Thyroid gland (tissue), 4 donors: ENCODE measurements at places on chromosomes 3 and 15. TPM values are rescaled to one million over a fixed set of nuclear protein-coding genes. Genes with fewer than 3 reads are reported as not detected.
A peak's percentile ranks its signal among the peaks of the same experiment; 100 is the strongest.

TMC3 gene
- total RNA-seq: not detected

MLF1 gene
- total RNA-seq: 22.8 TPM

GOLGA6L2 gene
- not detected for total RNA-seq

DNA sequence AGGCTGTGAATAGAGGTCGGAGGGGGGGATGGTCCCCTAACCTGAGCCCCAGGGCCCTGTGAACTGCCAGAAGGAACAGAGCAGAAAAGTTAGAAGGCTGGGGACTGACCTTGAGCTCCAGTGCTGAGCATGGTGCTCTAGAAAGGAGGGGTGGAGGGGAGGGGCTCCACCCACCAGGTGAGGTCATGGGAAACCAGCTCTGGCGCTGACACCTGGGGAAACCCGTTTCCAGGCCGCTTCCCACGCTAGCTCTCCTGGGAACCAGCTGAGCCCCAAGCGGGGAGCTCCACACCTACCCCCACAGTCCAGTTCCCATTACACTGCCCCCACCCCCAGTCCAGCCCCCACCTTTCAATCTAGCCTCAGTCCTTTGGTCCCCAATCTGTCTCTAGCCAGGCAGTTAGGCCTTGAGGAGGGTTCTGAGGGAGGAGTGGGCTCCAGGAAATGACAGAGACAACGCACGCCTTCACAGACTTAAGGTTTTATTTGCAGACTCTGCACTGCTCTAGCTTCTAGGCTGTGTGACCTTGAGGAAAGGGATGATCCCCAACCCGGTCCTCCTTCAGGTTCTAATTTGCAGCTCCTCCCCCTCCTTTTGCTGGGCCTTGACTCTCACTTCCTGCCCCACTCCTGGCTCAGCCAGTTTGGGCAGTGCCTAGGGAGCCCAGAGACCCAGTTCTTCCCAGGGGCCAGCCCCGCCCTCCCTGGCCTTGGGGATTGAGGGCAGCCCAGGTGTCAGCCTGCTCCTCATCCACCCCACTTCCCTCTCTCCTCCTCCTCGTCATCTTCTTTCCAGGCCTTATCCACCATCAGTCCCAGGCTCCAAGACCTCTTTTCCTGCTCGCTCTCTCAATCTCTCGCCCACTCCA lies 2.1 kb downstream of the RHOV start:
- peak; percentile 60 for DNase-seq

- no peak for DNase-seq
These were observed 883 bp downstream of the MAGEF1 start for GRCh38 chr3:184710870-184711492.

GRCh38 chr3:99551520-99551919 lies 86.9 kb upstream of the COL8A1 start:
- no peak for DNase-seq
